ENCODE measurements at places on chromosomes 11 and 22.

DNA sequence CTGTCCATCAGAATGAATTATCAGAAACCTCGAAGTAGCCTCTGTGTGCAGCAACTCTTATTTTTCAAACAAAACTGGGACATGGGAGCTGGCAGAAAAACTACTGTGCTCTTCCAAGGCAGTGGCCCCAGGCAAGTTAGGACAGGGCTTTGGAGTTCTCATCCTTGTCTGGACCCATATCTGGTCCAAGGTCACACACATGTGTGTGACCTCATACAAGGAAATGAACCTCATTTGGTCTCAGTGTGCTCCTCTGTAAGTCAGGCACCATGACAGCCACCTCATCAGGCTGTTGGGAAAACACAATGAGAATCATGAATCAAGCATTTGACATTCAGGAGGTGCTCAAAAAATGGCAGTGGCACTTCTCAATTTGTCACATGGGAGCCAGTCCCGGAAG is 25.8 kb downstream of the LARGE1 start:
- H3K36me3 ChIP-seq = no peaks in the 10 kb centered on the region
- no peak overlapping the region for H3K4me3 ChIP-seq
- no peaks in the 10 kb centered on the region for H3K27me3 ChIP-seq
- peaks cover 36% of the 10 kb centered on the region for H3K4me1 ChIP-seq
- DNase-seq = no peak
- H3K27ac ChIP-seq = no peak overlapping the region

GRCh38 chr22:44455963-44456358 is 42.1 kb downstream of the RTL6 start:
- DNase-seq = no peak
- H3K27ac ChIP-seq = no peak overlapping the region
- no peaks in the 10 kb centered on the region for H3K27me3 ChIP-seq
- no peak overlapping the region for H3K4me3 ChIP-seq
- no peaks in the 10 kb centered on the region for H3K4me1 ChIP-seq

DNA sequence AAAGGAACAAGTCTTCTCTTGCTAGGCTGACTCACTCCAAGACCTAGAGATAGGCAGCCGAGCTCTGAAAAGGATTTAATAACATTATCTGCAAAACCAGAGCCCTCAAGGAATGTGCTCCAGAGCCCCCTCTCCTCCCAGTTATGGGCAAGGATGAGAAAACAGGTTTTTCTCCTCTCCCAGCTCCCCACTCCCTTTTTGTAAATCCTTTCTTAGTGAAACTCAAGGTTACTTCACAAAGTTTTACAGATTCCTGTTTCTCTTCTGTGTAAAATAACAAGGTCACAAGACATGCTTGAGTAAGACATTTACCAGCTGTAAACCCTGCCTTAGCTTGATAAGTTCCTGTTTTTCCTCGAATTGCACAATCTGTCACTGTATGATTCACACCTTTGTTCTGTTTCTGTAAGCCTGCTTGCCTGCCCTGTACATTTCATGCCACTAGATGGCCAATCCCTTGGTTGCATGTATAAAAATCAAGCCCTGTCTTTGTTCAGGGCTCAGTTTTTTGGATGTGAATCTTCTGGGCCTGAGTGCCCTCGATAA is 489.4 kb downstream of the KCNA4 start:
- no peak overlapping the region for H3K4me3 ChIP-seq
- no peak overlapping the region for H3K27ac ChIP-seq
- H3K27me3 ChIP-seq = no peaks in the 10 kb centered on the region

- no peak for DNase-seq
- no peak overlapping the region for H3K4me3 ChIP-seq
- H3K36me3 ChIP-seq = peaks cover 46% of the 10 kb centered on the region
- H3K27me3 ChIP-seq = no peaks in the 10 kb centered on the region
- H3K4me1 ChIP-seq = peaks cover 26% of the 10 kb centered on the region
- H3K27ac ChIP-seq = no peak overlapping the region
Observed at GRCh38 chr11:63818609-63819008, 5.4 kb downstream of the SPINDOC start.

- no peak overlapping the region for H3K4me3 ChIP-seq
- H3K27ac ChIP-seq = no peak overlapping the region
- DNase-seq = no peak
- peaks cover 10% of the 10 kb centered on the region for H3K27me3 ChIP-seq
Observed at GRCh38 chr22:45572444-45572843, 69.8 kb downstream of the FBLN1 start.

- H3K27ac ChIP-seq = no peak overlapping the region
- no peak overlapping the region for H3K4me3 ChIP-seq
- H3K36me3 ChIP-seq = no peaks in the 10 kb centered on the region
- no peaks in the 10 kb centered on the region for H3K27me3 ChIP-seq
- no peaks in the 10 kb centered on the region for H3K4me1 ChIP-seq
Observed at GRCh38 chr11:6438979-6439571, 1.7 kb downstream of the HPX start.
